ENCODE measurements at places on chromosomes 12 and 14. TPM values are rescaled to one million over a fixed set of nuclear protein-coding genes. Genes with fewer than 3 reads are reported as not detected.
A peak's percentile ranks its signal among the peaks of the same experiment; 100 is the strongest.

Gene GNB3
- 10.4 TPM for total RNA-seq

Gene PTPRQ
- 0.64 TPM for total RNA-seq

GRCh38 chr12:131210506-131211339, 257.0 kb downstream of the ADGRD1 start:
- DNase-seq: peak; percentile 37
- H3K36me3 ChIP-seq: no peaks in the 10 kb centered on the region
- no peaks in the 10 kb centered on the region for H3K4me1 ChIP-seq
- H3K27ac ChIP-seq: no peak overlapping the region

DNA sequence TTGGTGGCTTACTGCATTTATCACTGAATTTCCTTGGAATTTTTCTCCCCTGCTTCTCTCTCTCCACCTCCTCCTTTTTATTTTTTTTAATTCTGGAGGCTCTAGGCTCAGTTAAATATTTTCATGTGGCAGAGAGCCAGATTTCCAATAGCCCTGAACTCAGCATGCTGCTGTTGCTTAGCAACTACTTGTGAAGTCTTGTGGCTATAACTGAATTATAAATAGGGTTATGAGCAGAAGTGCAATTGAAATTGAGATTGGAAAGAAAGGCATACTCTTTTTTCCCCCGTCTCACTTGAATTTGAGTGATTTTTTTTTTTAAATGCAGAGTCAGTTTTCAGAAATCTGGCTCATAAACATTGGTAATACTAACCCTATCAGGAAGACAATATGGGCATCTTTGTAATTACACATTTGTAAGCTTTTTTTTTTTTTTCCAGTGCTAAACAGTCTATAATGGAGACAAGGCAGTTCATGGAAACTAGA, 38.3 kb downstream of the ATF7IP start:
- no peaks in the 10 kb centered on the region for H3K36me3 ChIP-seq
- H3K27ac ChIP-seq: peak overlapping the region; percentile 44
- H3K4me1 ChIP-seq: peaks cover 10% of the 10 kb centered on the region
- H3K4me3 ChIP-seq: no peak overlapping the region

DNA sequence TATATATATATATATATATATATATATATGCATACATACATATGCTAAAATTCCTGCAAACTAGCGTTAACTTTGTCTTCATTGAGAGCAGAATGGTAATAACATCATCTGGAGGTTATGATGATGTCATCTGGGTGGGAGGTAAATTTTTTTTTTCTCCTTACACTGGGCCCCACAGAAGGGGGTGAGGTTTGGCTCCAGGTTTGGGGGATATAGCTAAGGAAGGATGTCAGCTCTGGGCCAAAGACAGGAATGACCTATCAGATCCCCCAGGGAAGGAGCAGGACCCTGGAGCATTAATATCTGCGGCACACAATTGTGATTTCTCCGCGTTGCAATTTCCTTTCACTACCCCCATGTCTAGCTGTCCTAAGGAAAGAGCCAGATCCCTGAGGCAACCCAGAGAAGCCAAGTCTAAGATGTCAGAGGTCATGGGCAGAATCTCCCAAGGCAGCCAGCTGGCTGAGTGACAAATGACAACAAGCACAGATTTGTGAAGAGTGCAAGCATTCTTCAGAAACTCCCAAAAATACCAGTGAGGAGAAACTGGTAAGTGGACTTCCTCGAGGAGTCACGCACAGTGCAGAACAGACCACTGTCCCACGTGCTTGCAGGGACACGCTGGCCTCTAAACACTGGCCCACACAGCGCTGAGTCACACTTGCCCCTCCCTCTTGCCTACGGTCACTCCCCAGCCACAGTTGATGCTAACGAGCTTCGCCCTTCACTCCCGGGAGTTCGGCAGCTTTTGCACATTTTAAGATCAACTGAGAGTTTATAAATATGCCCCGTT, 9.9 kb downstream of the UBC start:
- peak overlapping the region; percentile 53 for H3K27ac ChIP-seq
- peak; percentile 68 for DNase-seq
- H3K27me3 ChIP-seq: no peaks in the 10 kb centered on the region
- H3K4me1 ChIP-seq: no peaks in the 10 kb centered on the region
- peak overlapping the region; percentile 6 for H3K4me3 ChIP-seq
- H3K36me3 ChIP-seq: no peaks in the 10 kb centered on the region

Measured in ascending aorta (tissue), 2 donors.